NCI-H2029 treated with DMSO at 0.1 percent for 48 hours (cell line): ENCODE measurements at places on chromosomes 16 and 17.

- DNase-seq = no peak
Measured at GRCh38 chr17:61583242-61583641, 7.8 kb downstream of the NACA2 start.

- DNase-seq = no peak
Measured at GRCh38 chr17:78357177-78357586, 2.7 kb downstream of the SOCS3 start.

- DNase-seq = no peak
Measured at GRCh38 chr17:47119746-47120520, 69.2 kb downstream of the CDC27 start.

- no peak for DNase-seq
Measured at GRCh38 chr17:16044487-16044886, 44.9 kb downstream of the TTC19 start.

- DNase-seq = no peak
Measured at GRCh38 chr16:89037261-89038152, 56.1 kb upstream of the ACSF3 start.

DNA sequence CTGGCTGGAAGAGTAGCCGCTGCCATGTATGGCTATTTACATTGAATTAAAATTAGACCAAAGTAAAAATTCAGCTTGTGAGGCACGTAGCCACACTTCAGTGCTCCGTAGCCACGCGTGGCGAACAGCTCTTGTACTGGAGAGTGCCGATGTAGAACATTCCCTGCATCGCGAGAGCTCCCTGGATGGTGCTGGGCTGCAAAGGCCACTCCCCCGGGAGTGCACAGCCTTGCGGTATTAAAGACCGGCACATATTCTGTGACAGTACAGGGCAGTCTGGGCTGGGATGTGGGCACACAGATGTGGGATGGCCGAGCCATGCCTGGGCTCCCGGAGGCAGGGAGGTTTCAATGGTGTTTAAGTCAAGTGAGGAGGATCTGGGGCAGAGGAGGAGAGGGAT lies 102.2 kb downstream of the CMIP start:
- DNase-seq = no peak
